ENCODE measurements at places on chromosomes 4 and X. TPM values are rescaled to one million over a fixed set of nuclear protein-coding genes. Genes with fewer than 3 reads are reported as not detected.

AMBN gene
- not detected for total RNA-seq

FAM200B gene
- total RNA-seq, result 31.8 TPM

PNMA5 gene
- not detected for total RNA-seq

LRIT3 gene
- not detected for total RNA-seq

F8 gene
- total RNA-seq, result 5.1 TPM

KLF8 gene
- total RNA-seq, result 1.2 TPM

PAGE5 gene
- not detected for total RNA-seq

DCAF16 gene
- 30.8 TPM for total RNA-seq

TLR6 gene
- 2.9 TPM for total RNA-seq

SMIM43 gene
- total RNA-seq, result not detected

FRAS1 gene
- 18.0 TPM for total RNA-seq

HTR2C gene
- not detected for total RNA-seq

CHIC1 gene
- total RNA-seq, result 7.4 TPM

All from chondrocyte (in vitro differentiated cells).